ENCODE measurements at places on chromosomes 5 and 9. TPM values are rescaled to one million over a fixed set of nuclear protein-coding genes. Genes with fewer than 3 reads are reported as not detected.

GRCh38 chr5:6435356-6435755, 13.3 kb upstream of the UBE2QL1 start:
- no peak for DNase-seq

- DNase-seq, result peak; percentile 18
Measured at GRCh38 chr9:70525519-70525918, 111.1 kb upstream of the KLF9 start.

SPINK4 gene
- not detected for total RNA-seq

DNA sequence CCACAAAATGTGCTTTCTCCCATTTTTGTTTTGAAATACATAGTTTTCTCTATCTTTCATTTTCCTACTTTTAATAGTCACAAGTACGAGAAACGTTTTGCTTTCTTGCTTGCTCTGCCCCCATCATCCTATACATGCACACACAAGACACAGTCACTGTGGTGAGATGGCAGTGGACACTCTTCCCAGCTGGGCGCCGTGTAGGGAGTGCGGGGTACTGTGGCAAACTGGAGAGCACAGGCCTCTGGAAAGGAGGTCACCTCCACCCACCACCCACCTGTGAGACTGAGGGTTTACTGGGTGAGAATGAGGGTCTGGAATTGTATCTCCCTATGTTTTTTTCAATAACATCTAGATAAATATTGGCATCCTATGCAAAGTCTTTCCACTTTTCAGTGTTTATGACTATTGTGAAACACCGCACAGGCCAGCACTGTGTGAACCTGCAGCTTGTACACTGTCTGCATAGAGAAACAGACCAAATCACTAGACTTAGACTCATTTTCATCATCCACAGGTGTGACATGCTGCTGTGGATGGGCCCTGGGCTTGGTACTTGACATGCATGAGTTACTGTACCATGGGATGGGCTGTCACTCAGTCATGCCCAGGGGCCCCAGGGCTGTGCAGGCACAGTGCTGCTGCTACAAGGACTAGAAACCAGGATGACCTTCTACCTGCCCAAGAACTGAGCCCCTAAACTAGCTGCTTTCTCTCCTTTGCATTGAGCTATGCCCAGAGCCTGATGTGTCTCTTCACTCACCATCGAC, 118.1 kb upstream of the LMX1B start:
- DNase-seq, result no peak

GRCh38 chr9:385818-386398, 171.2 kb downstream of the DOCK8 start:
- peak; percentile 73 for DNase-seq

GRCh38 chr5:163163858-163164257, 273.5 kb upstream of the CCNG1 start:
- DNase-seq, result peak; percentile 72

GRCh38 chr9:77514886-77515711, 133.0 kb downstream of the GNA14 start:
- peak; percentile 90 for DNase-seq

TAS2R1 gene
- total RNA-seq, result not detected

DNA sequence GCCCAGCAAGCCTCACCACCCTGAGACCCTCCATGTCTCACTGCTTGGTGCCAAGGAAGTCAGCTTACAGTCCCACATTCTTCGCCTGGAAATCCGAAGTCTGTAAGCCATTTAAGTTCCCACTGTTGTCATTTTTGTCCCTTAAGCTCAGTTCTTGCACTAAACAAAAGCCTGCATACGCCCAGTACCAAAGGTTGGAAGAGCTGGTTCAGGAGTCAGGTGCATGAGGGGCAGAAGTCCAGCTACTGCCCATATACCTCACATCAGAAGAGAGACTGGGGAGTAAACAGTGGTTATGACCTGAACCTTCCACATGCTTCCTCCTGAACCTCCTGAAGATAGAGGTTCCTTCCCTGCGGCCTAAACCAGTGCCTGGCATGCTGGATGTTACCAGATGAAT, 146.0 kb downstream of the FRMD3 start:
- no peak for DNase-seq

- no peak for DNase-seq
Measured at GRCh38 chr5:59575648-59576445, 317.7 kb downstream of the PDE4D start.

- DNase-seq, result no peak
Measured at GRCh38 chr9:37105234-37105633, 15.1 kb upstream of the ZCCHC7 start.

DNA sequence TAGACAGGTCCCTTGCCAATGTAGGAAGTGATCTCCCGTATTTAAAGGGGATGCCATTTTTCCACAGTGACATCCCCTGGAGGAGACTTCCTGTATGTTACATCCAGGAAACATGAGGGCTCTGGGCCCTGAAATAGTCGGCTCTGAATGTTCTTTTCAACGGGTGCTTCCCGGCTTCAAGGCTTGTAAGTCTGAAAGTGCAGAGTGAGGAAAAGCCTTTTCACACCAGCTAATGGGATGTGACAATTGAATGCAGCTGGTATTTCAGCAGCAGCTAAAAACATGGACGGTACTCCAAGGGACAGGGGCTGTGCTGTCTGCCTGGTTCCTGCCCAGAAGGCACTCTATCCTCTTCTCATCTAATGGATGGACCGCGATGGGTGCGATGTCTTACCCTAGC, 1.4 kb downstream of the IL9 start:
- no peak for DNase-seq

ARID3C gene
- not detected for total RNA-seq

CDX1 gene
- not detected for total RNA-seq

RANBP3L gene
- total RNA-seq, result 0.76 TPM

GRCh38 chr9:4375424-4376200, 75.7 kb upstream of the GLIS3 start:
- DNase-seq, result peak; percentile 65

DNA sequence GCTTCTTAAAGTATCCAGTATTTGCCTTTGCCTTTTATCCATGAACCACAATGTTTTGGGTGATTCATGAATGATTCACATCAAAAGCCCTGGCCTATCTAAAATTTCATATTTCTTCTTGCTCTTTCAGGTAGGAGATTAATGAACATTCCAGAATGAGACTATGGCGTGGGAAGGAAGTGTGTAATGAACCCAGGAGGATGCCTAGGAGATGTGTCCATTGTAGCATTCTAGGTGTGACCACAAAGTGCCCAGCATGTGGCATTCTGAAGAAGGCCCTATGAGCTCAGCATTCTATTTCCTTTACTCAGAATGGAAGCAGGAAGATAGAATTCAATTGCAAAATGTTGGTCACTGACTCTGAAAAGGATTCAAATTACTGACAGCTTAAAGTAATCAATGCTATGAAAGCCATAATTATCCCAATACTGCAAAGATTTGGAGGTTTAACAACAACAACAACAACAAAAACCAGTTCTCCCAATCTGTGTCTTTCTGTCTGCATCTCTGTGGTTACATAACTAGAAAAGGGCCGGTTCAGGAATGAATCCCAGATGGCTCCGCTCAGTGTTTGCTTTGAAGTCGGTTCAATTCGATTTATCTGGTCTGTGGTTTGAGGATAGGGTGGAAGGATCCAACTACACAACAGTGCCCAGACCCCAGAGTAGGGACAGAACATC, 126.7 kb downstream of the FOXD1 start:
- DNase-seq, result peak; percentile 98

DNA sequence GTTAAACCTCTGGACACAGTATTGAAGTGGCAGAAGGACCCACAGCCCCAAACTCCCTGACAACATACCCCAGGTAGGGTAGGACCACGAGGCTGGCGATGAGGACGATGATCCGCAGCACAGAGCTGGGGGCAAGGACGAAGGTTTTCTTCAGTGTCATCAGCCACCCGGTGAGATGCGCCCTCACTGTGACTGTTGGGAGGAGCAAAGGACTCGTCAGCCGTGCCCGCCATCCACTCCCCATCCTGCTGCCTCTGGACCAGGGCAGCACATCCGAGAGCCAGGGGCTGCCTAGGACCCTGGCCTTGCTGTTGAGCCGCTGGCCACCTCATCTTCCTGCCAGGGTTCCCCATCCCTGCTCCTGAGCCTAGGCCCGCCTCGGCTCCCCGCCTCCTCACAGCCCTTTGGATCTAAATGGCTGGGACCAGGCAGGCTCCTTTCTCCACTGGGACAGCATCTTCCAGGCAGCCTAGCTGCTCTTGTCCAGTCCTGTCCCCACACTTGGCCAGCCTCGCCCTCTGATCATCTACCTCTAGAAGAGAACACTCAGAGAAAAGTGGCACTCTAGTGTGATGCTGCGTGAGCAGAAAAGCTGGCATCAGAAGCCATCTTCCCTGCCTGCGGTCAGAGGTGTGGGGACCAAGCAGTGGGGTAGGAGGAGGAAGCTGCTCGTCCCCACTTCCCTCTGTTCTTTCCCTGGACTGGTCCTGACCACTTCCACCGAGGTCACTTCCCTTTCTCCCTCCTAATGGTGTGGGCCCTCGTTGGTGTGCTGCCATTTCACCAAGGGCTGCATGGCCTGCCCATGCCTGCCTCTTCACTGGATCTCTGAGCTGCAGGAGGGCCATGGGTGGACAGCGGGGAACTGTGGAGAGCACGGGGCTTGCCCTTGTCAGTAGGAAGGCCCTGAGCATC, 49.2 kb downstream of the OTULIN start:
- DNase-seq, result no peak

GRCh38 chr5:177508221-177508611, 1.4 kb downstream of the DOK3 start:
- no peak for DNase-seq

DNA sequence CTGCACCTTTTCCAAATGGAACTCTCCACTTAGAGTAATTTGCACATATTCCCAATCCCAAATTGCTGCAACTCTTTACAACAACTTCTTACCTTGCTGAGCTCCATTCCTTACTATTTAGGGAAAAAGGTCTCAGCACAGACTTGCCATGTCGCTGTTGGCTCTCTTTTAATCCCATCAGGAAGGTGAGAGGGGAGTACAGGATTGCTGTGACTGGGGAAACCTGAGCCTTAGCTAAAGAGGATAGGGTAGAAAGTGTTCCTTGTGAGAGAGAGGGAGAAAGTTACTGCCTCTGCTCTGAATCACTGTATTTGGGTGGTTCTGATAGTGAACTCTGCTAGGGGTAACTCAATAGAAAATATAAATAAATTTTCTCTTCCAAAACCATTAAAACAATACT, 43.7 kb upstream of the GABRA1 start:
- no peak for DNase-seq

- no peak for DNase-seq
Measured at GRCh38 chr5:173768891-173769290, 119.3 kb upstream of the CPEB4 start.

AGXT2 gene
- total RNA-seq, result 0.07 TPM

- no peak for DNase-seq
Measured at GRCh38 chr5:53512539-53512938, 32.1 kb downstream of the FST start.

INSL6 gene
- not detected for total RNA-seq
